ENCODE measurements at places on chromosomes 6 and 20.

DNA sequence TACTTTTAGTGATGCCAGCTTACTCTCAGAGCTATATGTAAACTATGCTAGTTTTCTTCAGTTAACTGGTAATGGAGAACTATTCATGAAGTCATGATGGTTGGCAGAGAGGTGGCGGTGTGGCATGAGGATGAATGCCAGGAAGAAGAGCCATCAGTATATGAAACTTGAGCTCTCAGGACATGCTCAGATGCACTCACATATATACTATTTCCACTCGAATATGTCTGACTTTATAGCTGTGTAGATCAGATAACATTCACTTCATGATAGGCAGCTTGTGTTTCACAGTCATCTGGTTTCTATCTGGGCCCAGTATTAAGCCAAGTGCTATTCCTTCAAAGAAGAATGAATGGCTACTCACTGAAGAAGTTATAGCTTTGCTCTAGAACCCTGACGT is 46.2 kb upstream of the CEP85L start:
- no peaks in the 10 kb centered on the region for H3K36me3 ChIP-seq
- DNase-seq: no peak
- no peak overlapping the region for H3K4me3 ChIP-seq

DNA sequence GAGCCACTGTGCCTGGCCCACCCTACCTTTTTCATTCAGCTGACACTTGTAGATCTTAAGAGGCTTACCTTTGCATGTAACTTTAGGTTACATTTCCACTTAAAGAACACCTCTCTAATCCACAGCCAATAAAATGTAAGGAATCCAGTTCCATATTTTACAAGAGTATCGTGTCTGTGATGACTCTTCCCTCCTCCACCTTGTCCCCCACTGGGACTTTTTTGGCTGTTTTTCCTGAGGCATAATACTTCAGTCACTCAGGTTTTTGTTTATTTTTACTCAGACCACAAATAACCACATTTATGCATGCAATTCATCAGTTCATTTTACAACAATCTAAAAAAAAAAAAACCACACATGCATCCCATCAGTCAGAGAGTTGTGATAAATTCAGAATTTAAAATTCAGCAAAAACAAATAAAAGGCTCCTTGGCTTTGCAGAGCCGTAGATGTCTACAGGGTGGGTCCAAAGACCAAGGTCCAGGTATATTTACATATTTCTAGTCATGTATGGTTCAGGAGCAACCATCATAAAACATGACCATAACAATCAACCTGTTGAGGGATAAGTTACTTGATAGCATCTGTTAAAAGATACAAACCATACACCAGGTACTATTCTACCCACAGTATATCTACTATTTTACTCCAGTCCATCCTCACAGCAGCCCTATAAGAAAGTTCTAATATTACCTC is 9.9 kb downstream of the ATXN1 start:
- H3K4me1 ChIP-seq: peaks cover 4% of the 10 kb centered on the region
- H3K27ac ChIP-seq: no peak overlapping the region
- DNase-seq: no peak
- H3K27me3 ChIP-seq: peaks cover 11% of the 10 kb centered on the region
- no peak overlapping the region for H3K4me3 ChIP-seq
- H3K36me3 ChIP-seq: peaks cover 3% of the 10 kb centered on the region

GRCh38 chr6:52368002-52368401 is 6.1 kb downstream of the PAQR8 start:
- peaks cover 21% of the 10 kb centered on the region for H3K4me1 ChIP-seq
- H3K36me3 ChIP-seq: peaks cover 5% of the 10 kb centered on the region
- H3K27me3 ChIP-seq: peaks cover 9% of the 10 kb centered on the region
- no peak overlapping the region for H3K27ac ChIP-seq
- DNase-seq: no peak

- peaks cover 5% of the 10 kb centered on the region for H3K36me3 ChIP-seq
- no peak overlapping the region for H3K27ac ChIP-seq
- DNase-seq: no peak
- peaks cover 17% of the 10 kb centered on the region for H3K4me1 ChIP-seq
- no peak overlapping the region for H3K4me3 ChIP-seq
Observed at GRCh38 chr20:63587256-63587655, 13.2 kb upstream of the HELZ2 start.

DNA sequence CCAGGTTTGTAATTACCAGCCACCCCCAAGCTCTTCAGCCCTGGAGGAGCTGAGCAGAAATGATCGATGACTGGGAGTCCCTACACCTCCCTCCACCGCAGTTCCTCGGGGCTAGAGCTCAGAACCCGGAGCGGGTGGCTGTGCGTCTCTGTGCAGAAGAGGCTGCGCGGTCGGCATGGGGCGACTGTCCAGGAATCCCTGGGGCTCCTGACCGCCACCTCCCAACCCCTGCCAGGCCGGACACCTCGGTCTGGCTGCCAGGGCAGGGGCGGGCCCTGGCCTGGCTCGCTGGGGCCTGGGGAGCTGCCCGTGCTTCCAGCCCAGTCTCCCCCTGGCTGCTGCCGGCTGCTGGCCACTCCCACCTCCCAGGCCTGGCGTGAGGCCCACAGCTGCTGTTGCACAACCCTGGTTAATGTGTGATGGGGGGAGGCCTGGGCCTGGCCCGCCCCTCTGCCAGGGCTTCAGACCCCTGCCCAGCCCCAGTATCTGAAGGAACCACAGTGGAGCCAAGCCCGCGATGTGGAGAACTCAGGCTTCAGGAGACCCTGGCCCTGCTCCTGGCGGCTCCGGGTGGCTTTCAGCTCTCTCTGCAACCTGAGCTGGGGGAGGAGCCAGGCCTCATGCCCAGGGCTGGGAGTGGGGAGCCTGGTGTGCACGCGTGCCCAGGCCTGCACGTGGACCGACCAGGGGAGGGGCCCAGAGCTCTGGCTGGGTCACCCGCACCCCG is 1.2 kb downstream of the SLC2A4RG start:
- peaks cover 7% of the 10 kb centered on the region for H3K36me3 ChIP-seq
- no peak overlapping the region for H3K27ac ChIP-seq
- peak; percentile 45 for DNase-seq
- no peaks in the 10 kb centered on the region for H3K4me1 ChIP-seq
- H3K4me3 ChIP-seq: peak overlapping the region; percentile 85

- H3K4me3 ChIP-seq: peak overlapping the region; percentile 94
- peaks cover 57% of the 10 kb centered on the region for H3K27me3 ChIP-seq
- no peak overlapping the region for H3K27ac ChIP-seq
- no peaks in the 10 kb centered on the region for H3K36me3 ChIP-seq
- DNase-seq: peak; percentile 55
- H3K4me1 ChIP-seq: peaks cover 45% of the 10 kb centered on the region
Observed at GRCh38 chr6:37698264-37699137, 818 bp upstream of the MDGA1 start.

- no peaks in the 10 kb centered on the region for H3K27me3 ChIP-seq
- peaks cover 15% of the 10 kb centered on the region for H3K36me3 ChIP-seq
- DNase-seq: no peak
- H3K27ac ChIP-seq: no peak overlapping the region
- no peak overlapping the region for H3K4me3 ChIP-seq
Observed at GRCh38 chr6:166604911-166605310, 18.4 kb upstream of the RAMACL start.

GRCh38 chr6:12222405-12223366 is 67.5 kb upstream of the EDN1 start:
- no peaks in the 10 kb centered on the region for H3K4me1 ChIP-seq
- H3K27me3 ChIP-seq: no peaks in the 10 kb centered on the region
- no peak overlapping the region for H3K4me3 ChIP-seq
- H3K36me3 ChIP-seq: no peaks in the 10 kb centered on the region

DNA sequence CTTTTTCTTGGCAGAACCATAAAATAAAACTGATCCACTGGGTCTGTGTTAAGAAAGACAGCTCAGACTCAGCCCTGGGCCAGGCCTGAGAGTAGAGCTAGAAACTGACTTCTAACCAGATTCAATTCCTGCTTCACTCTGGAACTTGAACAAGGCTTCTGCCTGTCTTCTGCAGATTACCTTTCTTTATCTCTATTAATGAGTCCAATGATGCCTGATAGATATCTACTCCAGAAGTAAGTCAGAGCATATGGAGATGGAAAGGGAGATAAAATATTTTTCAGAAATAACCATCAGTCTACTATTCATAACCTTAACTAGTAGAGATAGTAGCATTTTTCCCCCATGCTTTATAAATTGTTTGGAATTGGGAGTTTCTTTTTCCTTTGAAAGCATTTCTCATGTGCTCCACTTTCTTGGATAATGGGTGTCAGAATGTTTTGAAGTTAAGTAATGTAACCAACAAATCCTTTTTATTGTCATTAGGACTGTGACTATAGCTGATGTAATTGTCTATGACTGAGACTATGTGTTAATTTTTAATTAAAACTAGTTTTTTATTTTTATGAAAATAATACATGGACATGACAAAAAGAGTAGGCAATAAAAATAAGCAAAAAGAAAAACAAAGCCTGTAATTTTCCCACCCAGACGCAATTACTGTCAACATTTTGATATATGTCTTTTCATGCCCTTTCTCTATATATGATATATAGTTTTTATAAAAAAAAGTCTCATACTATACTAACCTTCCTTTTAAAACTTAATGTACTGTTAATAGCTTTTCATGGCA is 7.2 kb downstream of the SOBP start:
- H3K4me1 ChIP-seq: peaks cover 40% of the 10 kb centered on the region
- H3K36me3 ChIP-seq: peaks cover 2% of the 10 kb centered on the region
- H3K27me3 ChIP-seq: no peaks in the 10 kb centered on the region
- no peak for DNase-seq
- no peak overlapping the region for H3K4me3 ChIP-seq

- no peak for DNase-seq
- no peak overlapping the region for H3K27ac ChIP-seq
- peaks cover 8% of the 10 kb centered on the region for H3K4me1 ChIP-seq
- H3K36me3 ChIP-seq: no peaks in the 10 kb centered on the region
Observed at GRCh38 chr20:2350606-2351005, 30.1 kb upstream of the TGM6 start.

DNA sequence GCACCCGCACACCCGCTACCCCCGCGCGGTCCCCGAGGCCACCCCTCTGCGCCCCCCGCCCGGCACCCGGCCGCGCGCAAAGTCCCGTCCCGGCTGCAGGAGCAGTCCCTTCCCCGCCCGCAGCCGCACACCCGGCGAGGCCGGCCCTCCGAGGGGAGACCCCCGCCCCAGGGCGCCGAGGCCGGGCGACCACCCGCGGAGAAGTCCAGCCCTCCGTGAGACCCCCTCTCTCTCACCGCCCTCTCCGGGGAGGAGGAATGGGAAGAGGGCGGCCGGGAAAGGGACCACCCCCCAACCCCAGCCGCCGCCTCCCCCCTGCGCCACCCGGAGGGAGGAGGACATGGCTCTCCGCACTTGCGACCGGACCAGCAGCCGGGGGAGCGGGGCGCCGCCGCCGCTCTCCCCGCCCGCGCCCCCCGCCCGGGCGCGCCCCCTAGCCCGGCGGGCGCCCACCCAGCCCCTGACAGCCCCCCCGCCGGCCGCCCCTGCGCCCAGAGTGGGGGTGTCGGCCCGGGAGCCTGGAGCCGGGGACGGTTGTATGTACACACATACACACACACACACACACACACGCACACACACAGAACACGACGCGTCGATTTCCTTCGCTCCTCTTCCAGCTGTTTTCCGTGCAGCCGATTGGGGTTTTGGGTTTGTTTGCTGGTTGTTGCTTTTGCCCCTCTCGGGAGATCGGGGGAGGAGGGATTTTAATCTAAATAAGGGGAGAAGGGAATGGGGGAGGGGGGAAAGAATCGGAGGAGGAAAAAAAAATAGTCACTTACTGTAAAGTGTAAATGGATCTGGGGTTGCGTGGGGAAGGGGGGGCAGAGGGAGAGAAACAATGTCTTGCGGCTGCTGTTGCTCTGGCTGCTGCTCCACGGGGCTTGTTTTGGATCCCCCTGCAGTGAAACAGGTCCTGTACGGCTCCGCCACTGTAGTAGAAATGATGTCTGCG is at the start of gene ATXN1:
Gene ATXN1 (minus strand): TSS at position 945 of the 955 bp plus-strand sequence.
- peaks cover 48% of the 10 kb centered on the region for H3K27me3 ChIP-seq
- DNase-seq: peak; percentile 54
- no peaks in the 10 kb centered on the region for H3K36me3 ChIP-seq
- peaks cover 33% of the 10 kb centered on the region for H3K4me1 ChIP-seq
- peak within 1 kb of the TSS; percentile 96 for H3K4me3 ChIP-seq

DNA sequence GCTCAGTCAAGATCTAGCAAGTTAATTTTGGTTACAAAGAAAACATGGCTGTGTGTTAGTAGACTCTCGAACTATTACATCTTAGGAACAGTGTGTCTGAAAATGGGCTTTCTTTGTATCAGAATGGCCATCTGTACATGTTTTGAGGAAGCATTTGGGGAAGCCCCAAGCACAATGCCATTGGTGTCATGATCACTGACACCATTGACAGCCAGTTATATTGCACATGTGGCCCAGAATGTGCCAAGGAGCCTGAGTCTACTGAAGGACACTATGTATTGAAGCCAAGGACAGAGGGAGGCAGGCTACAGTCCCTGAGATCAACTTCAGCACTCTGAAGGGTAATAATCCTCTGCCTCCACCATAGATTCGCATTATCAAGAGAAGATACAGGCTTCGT is 12.6 kb upstream of the FAM50B start:
- H3K27me3 ChIP-seq: no peaks in the 10 kb centered on the region
- no peak for DNase-seq
- H3K27ac ChIP-seq: no peak overlapping the region
- H3K36me3 ChIP-seq: no peaks in the 10 kb centered on the region
- peaks cover 5% of the 10 kb centered on the region for H3K4me1 ChIP-seq

GRCh38 chr6:37202788-37203491 is 33.0 kb downstream of the PIM1 start:
- H3K27ac ChIP-seq: no peak overlapping the region
- peaks cover 7% of the 10 kb centered on the region for H3K27me3 ChIP-seq
- no peaks in the 10 kb centered on the region for H3K36me3 ChIP-seq
- no peak for DNase-seq
- no peaks in the 10 kb centered on the region for H3K4me1 ChIP-seq

DNA sequence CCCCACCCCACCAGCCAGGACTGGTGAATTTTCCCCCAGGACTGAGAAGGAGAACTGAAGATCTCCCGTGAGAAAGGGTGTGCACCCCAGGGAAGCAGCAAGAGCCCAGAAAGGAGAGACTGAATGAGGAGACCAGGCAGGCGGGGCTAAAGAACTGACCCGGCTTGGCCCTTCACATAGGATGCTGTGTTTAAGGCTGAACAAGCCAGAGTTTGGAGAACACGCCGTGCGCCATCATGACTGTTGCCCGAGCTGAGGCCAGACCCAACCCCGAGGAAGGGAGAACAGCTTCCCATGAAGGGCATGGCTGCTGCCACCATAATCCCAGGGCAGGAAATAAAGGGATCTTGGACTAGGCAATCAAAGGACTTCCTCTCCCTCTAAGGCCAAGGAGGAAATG is 104.7 kb upstream of the SRSF6 start:
- H3K4me1 ChIP-seq: no peaks in the 10 kb centered on the region
- no peak for DNase-seq
- no peak overlapping the region for H3K27ac ChIP-seq
- H3K4me3 ChIP-seq: no peak overlapping the region
- peaks cover 7% of the 10 kb centered on the region for H3K27me3 ChIP-seq

Measured in neural crest cell (in vitro differentiated cells).